T-helper 1 cell (primary cell): ENCODE measurements at places on chromosomes 7 and 10.

GRCh38 chr10:101841826-101842225 is 1.8 kb downstream of the KCNIP2 start:
- no peak for DNase-seq

DNA sequence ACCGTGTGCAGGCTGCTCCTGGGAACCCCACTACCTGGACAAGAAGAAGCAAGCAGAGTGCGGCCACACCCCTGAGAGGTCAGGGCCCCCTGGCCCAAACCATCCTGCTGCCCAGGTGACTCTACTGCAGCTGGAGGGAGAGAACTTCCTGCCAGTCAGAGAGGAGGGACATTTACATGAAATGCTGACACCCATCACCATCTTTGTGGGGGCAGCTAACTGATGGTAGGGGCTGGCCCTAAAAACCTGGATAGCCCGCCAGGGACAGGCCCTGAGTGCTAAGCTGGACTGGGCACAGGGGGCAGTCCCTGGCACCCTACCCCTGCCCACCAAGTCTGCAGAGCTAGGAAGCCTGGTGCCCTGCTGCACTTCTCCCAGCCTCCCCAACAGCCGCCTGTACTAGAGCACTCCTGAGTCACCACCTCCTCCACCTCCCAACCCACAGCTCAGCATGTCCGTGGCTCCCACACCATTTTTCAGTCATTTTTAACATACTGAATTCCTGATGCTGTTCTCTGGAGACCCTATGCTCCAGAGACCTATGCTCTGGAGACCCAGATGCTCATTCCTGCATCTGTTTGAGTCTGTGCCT is 27.5 kb downstream of the DPCD start:
- DNase-seq: no peak

GRCh38 chr7:13231216-13231615 is 543.8 kb downstream of the ARL4A start:
- DNase-seq: no peak

DNA sequence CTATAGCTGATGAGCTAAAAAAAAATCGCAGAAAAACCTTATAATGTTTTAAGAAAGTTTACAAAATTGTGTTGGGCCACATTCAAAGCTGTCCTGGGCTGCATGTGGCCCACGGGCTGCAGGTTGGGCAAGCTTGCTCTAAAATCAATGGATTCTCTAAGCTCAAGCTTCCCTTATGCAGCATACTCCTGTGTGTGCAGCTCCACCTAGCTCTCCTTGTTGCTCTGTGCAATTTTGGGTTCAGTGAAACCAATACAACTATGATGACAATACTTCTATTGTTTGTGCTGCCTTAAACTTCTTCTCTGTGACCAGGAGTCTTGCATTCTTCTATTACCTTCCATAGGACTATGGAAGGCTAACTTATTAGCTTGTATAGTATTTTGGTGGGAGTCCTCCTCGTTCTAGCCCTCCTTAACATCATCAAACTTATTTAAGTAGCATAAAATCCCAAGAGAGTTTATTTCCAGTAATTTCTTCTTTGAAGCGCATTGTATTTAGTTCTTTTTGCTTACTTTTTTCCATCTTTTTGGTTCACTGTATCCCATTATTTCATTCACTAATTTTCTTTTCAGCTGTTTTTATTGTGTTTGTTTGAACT is 170.9 kb upstream of the SMIM30 start:
- DNase-seq: no peak

GRCh38 chr10:22486431-22486830 is 141.1 kb downstream of the SPAG6 start:
- DNase-seq: no peak
